Stimulated activated CD4-positive, alpha-beta T cell treated with anti-CD3 and anti-CD28 coated beads, TNF-alpha, amount 100 ng/mL, for 1 hour (primary cell): ENCODE measurements at places on chromosomes 4 and X.

GRCh38 chr4:30103455-30103854, 616.7 kb upstream of the PCDH7 start:
- no peak for DNase-seq

- no peak for DNase-seq
Measured at GRCh38 chr4:148686449-148686848, 244.2 kb upstream of the NR3C2 start.

- no peak for DNase-seq
Measured at GRCh38 chr4:120728892-120729675, 193.4 kb downstream of the PRDM5 start.

DNA sequence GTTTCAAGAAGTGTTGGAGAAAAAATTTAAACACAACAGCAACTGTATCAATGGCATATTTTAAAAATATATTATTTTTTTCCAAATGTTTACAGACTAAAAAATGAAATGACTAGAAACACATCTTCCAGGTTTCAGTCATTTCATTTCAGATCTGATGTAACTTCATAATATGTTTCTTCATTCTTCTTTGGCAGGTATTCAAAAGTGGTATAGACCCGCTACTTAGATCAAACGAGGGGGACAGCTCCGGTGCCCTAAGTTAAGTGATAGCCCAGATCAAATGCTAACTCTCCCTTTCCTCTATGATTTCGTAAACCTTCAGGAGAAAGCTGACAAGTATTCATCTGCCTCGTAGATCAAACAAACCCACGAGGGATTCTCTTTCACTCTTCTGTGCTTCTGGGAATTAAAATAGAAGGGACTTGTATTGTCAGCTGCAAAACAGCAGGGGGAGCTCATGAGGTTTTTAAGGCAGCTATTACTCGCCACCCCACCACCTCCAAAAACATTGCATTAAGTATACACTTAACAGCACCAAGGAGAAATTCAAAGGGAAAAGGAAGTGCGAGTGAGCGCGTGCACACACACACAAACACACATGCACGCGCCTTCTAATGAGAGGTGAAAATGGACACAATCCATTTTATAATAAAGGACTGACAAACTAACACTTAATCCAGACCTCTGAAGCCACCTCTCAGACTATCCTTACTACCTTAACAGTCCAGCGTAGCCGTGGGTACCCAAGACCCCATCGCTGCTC, 21.4 kb downstream of the HELT start:
- peak; percentile 17 for DNase-seq

- DNase-seq, result no peak
Measured at GRCh38 chr4:33696586-33696985, 2547.7 kb downstream of the ARAP2 start.

- DNase-seq, result no peak
Measured at GRCh38 chr4:44016570-44017421, 431.8 kb downstream of the KCTD8 start.

- no peak for DNase-seq
Measured at GRCh38 chr4:154478128-154478527, 13.5 kb downstream of the DCHS2 start.

DNA sequence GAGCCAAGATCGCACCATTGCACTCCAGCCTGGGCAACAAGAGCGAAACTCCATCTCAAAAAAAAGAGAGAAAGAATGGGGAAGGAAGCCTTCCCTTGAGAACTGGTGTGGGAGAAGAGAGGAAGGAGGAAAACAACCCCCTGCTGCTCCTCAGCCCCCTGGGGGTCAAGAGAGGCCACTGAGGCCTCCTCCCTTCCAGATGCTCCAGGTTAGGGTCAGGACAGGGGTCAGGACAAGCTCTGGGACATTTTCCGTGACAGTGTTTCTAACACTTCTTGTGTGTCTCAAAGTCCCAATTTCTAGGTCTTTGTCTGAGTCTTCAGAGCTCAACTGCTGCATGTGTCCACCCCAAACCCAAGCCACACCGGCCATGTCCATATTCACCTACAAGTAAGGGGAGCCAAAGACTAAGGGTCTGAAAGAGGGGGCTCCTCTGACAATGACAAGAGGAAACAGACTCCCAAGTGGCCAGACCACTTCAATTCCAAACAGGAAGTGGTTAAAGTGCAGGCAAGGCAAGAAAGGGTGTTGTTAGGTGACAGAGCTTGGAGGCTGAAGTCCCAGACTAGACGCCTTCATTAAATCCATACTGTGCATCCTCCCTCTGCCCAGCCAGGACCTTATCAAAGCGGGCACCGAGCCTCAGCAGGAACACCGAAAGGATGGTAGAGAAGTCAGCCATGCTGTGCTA, 8.3 kb downstream of the L1CAM start:
- no peak for DNase-seq

- no peak for DNase-seq
Measured at GRCh38 chrX:1555370-1555769, 18.4 kb upstream of the P2RY8 start.

DNA sequence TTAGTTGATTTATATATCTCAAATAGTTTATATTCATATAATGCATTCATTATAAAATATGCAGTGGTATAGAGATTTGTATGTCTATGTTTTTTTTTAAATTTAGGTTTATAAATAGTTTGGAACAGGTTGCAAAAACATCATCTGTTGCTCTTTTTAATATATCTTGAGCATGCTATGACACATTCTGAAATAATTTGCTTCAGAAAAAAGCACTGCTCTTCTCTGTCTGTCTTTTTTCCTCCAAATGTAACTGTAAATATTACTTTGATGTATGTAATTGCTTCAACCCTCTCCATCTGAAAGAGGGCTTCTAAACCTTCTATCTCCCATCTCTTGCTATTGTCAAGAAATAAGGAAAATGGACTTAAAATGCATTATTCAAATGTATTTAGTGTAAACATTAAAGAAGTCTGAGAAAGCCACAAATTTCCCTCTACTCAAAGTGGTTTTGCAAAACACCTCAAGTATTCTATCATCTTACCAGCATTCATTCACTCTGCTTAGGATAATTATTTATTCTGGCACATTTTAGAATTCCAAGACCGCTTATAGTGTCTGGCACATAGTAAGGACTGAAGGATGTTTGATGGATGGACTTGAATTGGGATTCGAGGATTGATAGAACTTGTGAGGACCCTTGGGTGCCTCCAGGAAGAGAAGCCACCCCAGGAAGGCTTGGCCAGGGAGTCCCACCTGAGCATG, 87.8 kb downstream of the CLNK start:
- no peak for DNase-seq

DNA sequence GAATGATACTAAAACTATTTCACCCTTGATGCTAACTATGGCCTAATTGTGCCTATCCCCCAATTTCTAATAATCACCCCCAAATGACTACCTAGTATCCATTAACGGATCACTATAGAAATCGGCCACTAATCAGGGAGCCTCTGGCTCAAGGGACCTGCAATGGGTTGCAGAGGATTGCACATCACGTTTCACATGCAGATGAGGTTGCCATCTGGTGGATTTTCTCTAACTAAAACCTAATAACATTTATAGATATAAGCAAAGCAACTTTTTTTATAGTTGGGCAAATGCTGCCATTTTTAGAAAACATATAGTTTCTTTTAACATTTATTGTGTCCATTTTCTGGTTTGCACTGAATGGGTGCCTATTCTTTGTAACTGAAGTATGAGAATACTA, 28.3 kb upstream of the ALG13 start:
- DNase-seq, result no peak

DNA sequence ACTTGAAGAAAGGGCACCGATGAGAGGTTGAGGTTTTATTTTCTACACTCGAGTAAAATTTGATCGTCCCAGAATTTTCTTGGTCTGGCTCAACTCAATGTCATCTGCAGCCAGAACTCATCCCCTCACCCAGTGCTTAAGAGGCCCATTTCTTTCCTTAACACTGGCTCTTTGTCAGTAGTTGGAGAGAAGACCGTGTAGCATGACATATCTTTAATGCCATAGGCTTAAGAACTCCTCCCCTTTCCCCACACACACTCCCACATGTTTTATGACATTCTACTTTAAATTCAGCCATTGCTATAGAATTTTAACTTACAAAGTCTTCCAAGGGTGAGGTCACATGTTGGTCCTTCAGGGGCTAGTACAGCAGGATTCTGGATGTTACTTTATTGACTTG, 44.2 kb upstream of the ZNF827 start:
- DNase-seq, result no peak

DNA sequence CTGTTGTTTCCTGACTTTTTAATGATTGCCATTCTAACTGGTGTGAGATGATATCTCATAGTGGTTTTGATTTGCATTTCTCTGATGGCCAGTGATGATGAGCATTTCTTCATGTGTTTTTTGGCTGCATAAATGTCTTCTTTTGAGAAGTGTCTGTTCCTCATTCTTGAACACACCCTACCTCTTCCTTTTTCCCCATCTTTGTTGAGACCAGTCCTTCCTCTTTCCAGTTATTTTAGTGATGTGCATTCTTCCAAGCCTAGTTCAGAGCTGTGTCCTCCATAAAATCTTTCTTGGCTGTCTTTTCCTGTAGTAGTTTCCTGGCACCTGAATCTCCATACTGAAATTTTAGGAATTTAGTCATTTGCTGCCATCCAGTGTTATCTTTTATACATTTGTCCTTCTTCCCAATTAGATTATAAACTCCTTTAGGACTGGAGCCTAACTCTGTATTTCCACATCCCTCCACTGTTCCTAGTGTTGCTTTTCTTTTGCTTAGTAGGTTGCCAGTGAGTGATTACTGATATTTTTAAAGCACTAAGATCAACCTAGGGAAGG, 11.4 kb downstream of the FHIP1A start:
- no peak for DNase-seq

DNA sequence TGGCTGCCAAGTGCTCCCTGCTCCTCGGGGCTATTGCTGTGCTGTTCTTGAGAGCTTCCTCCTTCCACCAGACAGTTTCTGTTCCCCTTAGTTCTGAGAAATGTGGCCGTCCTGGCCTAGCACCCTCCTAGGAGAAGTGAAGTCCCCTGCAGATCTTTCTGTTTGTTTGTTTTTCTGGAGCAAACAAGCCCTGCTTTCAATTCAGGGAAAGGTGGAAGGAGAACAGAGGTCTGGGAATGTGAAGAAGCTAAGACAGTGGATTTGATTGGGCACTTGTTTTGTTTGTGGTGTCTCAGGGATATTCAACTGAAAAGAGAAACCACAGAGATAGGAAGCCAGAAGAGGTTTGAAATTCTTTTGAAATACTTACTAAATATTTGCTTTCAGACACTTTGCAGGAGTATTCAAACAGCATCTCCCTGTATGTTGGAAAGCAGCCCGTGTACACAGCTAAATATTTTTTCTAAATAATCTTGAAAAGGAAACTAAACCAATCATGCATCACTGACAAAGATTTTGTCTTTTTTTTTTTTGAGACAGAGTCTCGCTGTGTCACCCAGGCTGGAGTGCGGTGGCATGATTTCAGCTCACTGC, 36.5 kb upstream of the PPM1K start:
- DNase-seq, result no peak

DNA sequence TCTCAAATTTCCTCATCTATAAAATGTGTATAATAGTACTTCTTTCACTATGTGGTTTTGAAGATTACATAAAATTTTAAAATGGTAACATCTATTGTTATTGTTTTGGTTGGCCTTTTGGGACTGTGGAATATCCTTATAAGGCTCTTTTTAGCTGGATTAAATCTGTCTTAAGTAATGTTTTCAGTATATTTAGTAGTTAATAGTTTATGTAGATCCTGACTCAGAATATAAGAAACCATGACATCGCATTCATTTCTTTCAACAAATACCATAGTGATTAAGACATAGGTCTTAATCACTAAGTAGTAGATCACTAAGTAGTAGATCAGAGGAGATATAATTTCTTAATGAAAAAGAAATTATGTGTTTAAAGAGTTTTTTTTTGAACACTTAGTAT, 48.5 kb downstream of the MRPL1 start:
- DNase-seq, result no peak

GRCh38 chrX:78922754-78923153, 22.4 kb upstream of the P2RY10 start:
- DNase-seq, result no peak

- DNase-seq, result no peak
Measured at GRCh38 chr4:143531788-143532491, 18.4 kb downstream of the SMARCA5 start.

DNA sequence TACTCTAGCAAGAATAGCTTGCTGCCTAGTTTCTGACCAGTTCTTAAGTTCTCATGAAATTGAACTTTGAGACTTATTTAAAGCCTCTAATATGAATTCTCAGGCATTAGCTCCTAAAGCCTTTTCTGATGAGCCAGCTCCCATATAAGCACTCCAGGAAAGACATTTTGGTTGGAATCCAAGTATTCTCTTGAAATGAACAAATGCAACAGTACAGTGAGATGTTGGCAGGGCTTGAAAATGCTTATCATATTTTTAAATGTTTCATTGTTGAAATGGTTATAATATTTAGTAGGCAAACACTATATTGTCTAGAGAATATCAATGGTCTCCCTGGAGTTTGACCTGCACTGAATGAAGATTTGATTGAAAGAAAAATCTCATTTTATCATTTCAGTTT, 240.3 kb downstream of the ANK2 start:
- DNase-seq, result no peak

DNA sequence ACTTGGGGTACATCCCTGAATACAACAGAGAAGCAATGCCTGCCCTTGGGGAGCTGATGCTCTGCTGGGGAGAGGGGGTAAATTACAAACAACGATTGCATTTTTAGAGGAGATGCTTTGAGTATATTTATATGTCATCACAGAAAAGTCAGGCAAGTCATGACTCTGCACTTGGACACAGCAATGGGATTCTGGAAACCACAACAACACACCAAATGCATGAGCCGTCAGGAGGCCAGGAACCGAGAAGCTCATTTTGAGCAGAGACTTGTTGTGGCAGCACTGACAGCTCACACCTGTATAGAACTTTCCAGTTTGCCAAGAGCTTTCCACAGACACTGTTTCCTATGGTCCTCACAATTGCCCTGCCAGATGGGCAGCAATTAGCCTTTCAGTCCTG, 113.2 kb upstream of the RBPJ start:
- no peak for DNase-seq

- DNase-seq, result no peak
Measured at GRCh38 chr4:56671860-56672259, 9.2 kb downstream of the HOPX start.

- no peak for DNase-seq
Measured at GRCh38 chrX:72025236-72025770, 106.4 kb downstream of the RTL5 start.

GRCh38 chr4:84433633-84434222, 65.4 kb downstream of the NKX6-1 start:
- DNase-seq, result no peak

DNA sequence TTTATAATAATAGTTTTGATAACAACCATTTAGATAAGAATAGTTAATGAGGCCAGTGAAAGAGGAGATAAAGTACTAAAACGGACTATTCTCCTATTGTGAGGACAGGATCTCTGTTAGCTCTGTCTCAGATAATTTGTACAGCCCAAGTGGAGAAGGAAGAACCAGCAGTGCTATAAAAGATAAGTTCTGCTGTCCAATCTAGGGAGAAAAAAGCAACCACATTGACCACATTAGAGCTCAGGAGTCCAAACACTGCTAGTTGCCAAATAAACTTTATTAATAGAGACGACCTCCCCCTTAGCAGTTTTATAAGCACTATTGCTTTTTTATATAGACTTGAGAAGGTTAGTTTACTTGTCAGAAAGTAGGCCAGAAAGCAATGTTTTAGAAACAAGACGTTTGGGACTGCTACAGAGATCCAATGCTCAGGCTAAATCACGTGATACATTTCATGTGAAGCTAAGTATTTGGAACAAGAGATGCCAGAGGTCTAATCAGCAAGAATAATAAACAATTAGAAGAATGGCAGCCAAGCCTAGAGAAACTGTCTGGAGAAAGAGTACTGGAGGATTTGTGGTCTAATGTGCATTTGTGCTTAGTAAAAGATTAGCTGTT, 15.9 kb downstream of the IL15 start:
- no peak for DNase-seq

GRCh38 chr4:152309418-152309817, 226.5 kb downstream of the FBXW7 start:
- DNase-seq, result no peak
